GM18507 (cell line): ENCODE measurements at places on chromosomes 11 and 22.

- no peak for DNase-seq
These were observed 174.1 kb downstream of the ARHGAP42 start for GRCh38 chr11:100861212-100861611.

DNA sequence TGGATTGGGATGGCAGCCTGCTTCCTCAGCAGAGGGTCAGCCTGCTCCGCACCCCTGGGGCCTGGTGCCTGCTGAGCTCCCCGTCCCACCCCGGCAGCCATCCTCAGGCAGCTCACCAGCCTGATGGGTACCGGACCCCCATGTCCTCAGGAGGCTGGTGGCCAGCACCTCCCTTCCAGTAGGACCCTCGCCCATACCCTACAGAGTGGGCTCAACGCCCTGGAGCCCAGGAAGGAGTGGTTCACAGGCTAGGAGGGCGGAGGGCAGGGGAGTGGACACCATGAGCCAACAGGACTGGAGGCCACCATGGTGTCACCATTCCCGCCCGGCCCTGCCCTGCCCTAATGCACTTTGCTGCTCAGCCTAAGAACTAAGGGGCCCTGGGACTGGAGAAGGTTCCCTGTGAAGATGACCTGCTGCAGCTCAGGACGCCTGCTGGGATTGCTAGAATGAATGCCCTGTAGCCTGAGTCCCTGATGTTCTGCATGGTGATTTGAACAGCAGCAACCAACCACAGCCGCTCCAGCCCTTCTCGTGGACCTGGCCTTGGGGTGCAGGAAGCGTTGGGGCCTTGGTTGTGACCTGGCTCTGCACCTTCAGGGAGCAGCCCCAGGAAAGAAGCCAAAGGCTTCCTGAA, 1080.8 kb downstream of the BRD1 start:
- DNase-seq = no peak

DNA sequence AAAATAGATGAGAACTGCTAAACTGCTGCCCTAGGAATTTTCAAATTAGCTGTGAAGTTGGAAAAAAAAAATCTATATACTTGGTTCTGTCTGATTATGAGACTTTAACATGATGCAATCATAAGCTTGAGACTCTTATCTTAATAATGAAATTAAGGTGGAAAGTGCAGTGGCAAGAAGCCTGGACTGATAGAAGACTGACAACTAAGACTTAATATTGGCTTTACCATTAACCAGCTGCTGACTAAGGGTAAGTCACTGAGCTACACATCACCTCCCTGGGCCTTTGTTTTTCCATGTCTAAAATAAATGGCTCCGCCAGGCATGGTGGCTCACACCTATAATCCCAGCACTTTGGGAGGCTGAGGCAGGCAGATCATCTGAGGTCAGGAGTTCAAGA, 56.9 kb downstream of the SLC35F2 start:
- no peak for DNase-seq

- no peak for DNase-seq
These were observed 30.1 kb downstream of the KCNC1 start for GRCh38 chr11:17764446-17765218.

DNA sequence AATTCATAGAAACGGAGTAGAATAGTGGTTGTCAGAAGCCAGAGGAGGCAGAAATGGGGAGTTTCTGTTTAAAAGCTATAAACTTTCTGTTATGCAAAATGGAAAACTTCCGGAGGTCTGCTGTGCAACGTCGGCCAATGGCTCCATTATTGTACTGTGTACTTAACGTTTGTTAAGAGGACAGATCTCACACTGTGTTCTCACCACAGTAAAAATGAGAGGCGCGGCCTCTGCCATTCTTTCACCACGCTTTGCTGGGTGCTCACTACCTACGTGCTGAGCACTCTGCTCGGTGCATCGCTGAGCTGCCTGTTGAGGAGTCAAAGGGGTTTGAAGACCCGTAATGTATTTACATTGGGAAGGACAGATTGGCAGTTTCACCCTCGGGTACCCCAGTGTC, 218.8 kb upstream of the B3GAT1 start:
- no peak for DNase-seq

- no peak for DNase-seq
These were observed 82.9 kb downstream of the KCNJ1 start for GRCh38 chr11:128784059-128784804.

DNA sequence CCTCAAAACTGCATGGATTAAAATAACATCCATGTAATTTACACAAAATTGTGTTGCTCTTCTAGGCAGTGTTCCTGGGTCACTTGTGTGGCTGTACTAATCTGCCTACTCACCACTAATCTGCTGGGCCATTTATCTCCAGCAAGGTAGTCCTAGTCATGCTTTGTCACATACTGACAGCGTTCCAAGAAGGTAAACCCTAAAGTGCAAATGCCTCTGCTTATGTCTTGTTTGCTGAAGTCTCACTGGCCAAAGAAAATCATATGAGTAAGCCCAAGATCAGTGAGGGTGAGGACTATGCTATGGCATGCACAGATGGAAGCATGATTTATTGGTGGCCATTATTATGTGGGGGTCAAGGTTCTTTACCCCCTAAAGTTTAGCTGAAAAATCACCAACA, 630.2 kb upstream of the LUZP2 start:
- no peak for DNase-seq
